Activated T-cell treated with anti-CD3 and anti-CD28 coated beads for 48 hours (primary cell): ENCODE measurements at places on chromosomes 6 and 20.

- DNase-seq: no peak
Observed at GRCh38 chr6:84801250-84801649, 36.9 kb upstream of the TBX18 start.

GRCh38 chr6:7185561-7185960 lies 77.8 kb downstream of the RREB1 start:
- no peak for DNase-seq

- DNase-seq: no peak
Observed at GRCh38 chr6:39792540-39793450, 619 bp downstream of the DAAM2 start.

DNA sequence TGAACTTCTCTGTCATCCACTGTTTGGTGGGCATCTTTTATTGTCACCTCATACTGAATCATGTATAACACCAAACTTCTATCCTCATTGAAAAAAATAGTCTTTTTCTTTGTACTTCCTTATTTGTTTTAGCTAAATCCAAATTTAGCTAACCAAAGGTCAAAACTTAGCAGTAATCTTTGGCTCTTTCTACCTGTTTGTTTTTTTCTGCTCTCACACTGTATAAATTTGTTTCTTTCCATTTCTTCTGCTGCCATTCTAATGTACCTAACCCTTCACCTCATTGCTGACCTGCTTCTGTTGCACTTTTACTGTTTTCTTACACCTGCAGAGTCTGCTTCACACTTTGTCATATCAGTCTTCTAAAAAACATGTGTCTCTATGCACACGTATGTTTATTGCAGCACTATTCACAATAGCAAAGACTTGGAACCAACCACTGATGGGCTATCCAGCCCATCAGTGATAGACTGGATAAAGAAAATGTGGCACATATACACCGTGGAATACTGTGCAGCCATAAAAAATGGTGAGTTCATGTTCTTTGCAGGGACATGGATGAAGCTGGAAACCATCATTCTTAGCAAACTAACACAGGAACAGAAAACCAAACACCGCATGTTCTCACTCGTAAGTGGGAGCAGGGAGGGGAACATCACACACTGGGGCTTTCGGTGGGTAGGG lies 7.2 kb downstream of the ATRN start:
- DNase-seq: no peak

GRCh38 chr6:15817100-15817499 lies 154.3 kb upstream of the DTNBP1 start:
- DNase-seq: no peak

- DNase-seq: no peak
Observed at GRCh38 chr6:144481527-144481926, 196.4 kb downstream of the UTRN start.

GRCh38 chr20:63957690-63958441 lies 1.6 kb upstream of the UCKL1 start:
- no peak for DNase-seq

GRCh38 chr20:858011-858410 lies 24.5 kb downstream of the FAM110A start:
- DNase-seq: no peak

DNA sequence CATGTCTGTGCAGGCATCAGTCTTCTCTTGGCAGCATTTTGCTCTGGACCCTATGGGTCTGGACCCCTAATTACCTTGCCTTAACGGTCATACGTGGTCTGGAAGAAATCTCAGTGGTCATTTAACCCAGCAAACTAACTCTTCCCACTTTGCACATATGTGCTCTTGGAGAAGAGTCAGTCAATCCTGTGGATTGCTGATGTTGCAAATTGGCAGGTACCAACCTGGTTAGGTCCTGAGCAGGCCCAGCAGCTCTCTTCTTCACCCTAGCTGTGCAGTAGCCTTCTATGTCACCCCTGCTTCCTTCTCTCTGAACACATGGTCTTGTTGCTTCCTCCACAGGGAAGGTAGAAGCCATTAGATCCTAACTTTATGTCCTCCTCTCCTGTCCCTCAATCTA lies 1.6 kb downstream of the CEP43 start:
- no peak for DNase-seq

DNA sequence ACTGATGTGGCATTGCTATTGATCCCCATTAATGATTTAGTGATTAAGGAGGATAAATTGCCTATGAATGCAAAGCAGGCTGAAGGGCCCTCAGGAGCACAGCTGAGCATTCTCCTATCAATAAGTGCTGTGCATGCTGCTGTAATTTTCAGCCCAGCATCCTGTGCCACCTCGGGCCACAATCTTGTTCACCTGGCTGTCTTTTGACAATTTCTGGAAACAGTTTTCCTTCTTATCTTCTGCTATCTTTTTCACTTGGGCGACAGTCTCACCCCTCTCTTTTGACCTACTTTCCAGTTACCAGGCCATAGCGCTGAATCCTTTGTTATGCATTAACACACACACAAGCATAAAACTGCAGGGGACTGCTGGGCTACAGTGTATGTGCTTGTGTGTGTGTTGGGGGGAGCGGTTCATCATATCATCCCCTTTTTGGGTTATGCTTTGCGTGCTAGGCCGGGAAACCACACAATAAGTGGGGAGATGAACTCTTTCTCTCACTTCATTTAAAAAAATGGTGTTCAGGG lies 60.2 kb downstream of the F13A1 start:
- no peak for DNase-seq

DNA sequence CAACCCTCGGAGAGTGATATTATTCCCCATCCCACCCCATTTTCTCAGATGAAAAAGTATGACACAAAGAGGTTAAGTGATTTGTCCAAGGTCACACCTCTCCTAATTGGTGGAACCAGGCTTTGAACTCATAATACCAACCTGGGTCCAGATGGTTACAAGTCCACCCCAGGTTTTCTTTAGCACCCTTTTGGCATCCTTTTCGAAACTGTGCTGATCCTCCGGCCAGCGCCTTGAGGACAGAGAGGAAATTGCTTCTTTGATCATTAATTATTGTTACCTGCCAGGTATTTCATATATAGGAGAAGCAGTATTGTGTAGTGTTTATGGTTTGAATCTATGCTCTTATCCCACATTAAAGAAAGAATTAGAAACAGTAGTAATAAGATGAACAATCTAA lies 29.3 kb upstream of the PDYN start:
- no peak for DNase-seq

DNA sequence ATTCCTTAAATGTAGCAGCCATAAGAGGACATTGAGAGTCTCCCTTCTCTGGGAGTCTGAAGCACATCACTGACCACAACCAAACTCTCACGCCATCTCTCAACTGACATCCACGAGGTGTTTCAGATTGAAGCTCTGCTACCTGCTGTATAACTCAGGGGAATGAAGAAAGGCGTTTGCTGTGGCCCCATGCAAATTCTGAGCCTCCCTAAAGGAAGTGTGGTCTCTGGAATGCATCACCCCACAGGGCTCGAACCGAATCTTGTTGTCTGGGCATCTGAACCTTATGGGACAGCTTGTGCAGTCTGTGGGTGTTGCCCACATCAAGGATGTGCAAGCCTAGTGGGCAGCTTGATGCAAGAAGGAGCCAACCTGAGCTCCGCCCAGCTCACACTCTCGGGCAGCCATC lies 10.9 kb downstream of the PMEPA1 start:
- DNase-seq: no peak

GRCh38 chr20:62449951-62450691 lies 22.8 kb upstream of the RBBP8NL start:
- no peak for DNase-seq

DNA sequence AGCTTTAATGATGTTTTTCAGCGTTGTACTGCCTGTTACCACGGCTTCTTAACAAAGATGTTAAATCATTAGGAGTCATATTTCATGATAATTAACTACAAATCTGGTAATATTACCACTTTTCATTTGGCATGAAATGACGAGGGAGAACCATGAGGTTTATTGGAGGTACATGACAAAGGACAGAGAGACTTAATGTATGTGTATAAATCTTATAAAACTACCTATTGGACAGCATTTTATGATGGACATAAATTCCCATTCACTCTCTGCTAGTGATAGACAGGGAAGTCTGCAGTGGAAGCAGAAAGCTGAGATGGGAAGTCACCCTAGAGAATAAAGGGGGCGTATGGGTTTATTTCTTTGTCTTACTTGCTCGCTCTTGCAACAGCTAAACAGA lies 949.9 kb upstream of the FLRT3 start:
- no peak for DNase-seq

DNA sequence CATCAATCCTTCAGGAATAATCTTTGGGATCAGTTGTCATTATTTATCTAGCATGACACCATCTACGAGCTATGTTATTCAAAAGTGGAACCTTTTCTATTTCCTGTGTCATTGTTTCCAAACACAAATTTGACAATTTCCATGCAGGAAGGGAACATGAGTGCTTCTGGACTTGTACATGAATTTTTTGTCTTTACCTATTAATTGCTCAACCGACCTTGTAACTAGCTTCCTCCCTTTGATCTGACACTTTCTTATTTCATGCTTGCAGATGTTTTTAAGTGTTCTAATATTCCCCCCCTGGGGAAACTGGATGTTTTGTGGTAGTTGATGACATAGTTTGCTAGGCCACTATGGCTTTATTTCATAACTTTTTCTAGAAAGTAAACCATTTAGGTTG lies 139.4 kb downstream of the BMP2 start:
- DNase-seq: no peak

- peak; percentile 39 for DNase-seq
Observed at GRCh38 chr6:69232911-69233448, 563.8 kb downstream of the LMBRD1 start.

DNA sequence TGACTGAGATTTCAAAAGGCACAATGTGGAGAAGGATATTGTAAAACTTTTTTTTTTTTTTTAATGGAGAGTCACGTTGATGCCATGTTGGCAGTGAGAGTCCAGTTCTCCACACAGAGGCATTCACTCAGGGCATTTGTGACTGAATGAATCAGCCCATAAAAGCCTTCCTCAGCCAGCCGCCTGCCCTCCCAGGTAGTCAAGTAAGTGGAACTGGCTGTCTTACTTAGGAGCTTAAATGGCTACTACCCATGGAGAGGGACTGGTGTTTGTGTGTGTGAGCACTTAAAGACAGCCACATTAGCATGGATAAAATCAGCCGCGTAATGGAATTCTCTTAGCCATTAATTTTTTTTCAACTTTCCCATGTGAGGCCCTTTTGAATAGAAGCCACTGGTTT lies 12.6 kb downstream of the AAR2 start:
- DNase-seq: no peak

DNA sequence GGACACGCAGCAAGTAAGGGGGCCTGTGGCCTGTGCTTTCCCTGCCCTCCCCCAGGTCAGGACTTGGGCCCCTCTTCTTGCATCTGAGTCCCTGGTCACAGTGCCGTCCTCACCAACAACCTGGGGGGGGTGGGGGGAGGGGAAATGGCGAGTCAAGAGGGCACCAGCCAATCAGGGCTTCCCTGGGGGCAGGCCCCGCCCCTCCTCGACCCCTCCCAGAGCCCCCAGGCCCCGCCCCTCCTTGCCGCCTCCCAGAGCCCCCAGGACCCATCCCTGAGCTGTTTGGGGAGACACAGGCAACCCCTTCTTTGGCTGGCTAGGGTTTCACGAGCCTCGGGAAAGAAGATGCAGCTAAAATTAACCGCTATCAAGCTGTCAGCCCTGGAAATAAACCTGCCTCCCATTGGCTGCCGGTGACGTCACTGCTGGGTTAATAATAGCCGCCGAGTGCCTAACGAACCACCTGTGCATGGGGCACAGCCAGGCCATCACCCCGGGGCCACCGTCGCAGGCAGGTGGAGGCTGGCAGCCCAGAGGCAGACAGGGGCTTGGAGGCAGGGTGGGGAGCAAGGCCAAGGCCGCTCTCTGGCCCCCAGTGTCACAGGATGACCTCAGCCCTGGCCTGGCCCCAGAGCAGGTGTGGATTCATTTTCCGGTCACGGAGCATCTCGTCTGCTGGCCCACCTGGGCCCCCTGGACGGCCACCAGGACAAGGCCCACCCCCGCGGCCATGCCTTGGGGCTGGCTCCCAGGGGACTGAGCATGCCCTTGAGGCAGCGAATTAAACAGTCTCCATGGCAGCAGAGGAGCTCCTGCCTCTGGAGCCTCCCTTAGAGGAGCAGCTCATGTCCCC lies 3.2 kb upstream of the EEF1A2 start:
- no peak for DNase-seq

- no peak for DNase-seq
Observed at GRCh38 chr20:30816182-30816645, 441.2 kb upstream of the DEFB115 start.

DNA sequence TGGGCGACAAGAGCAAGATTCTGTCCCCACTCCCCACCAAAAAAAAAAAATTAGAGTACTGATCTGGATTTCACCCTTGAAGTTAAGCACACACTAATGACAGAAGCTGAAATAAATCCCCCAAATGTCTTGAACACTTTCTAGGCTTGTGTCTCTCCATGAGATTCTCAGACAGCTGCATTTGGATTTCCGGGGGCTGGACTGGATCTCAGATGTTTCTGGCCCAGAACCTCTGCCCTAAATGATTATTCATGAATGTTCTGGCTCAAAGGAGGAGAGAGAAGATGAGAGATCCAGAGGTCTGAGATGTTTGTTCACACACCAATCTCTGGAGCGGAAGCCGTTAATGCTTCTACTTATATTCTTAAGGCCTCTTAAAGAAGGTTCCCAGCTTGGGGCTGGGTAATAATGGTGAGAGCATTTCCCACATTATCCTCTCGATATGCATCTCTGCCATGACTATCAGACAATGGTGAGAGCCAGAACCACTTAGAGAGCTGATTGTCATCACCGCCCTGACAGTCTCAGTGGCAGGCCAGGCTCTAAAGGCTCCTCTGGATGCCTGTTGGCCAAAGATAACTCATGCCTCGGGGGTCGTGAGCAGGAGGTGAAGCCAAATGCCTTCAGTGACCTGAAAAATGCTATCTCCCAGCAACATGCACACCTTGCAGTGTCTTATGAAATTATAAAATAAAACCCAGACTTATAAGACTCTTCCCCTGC lies 127.9 kb upstream of the AGPAT4 start:
- DNase-seq: no peak

DNA sequence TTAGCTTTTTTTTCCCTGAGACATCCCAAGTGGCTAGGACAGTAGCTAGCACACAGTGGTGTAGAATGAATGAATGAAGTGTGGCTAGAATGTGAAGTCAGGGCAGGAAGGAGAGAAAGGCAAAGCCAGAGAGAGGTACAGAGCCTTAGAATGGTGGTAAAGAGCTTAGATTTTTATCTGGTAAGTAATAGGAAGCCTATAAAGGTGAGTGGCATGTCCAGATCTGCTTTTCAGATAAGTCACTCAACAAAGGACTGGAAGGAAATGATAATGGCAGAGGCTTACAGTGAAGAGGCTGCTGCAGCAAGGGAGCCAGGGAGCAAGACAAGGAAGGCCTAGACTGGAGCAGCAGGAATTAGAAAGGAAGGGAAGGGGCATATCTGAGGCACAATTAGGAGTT lies 96.0 kb upstream of the PRDM1 start:
- DNase-seq: no peak
